ENCODE measurements at places on chromosomes 5 and 9.

- no peak for DNase-seq
Measured at GRCh38 chr9:130490981-130491380, 46.2 kb downstream of the ASS1 start.

DNA sequence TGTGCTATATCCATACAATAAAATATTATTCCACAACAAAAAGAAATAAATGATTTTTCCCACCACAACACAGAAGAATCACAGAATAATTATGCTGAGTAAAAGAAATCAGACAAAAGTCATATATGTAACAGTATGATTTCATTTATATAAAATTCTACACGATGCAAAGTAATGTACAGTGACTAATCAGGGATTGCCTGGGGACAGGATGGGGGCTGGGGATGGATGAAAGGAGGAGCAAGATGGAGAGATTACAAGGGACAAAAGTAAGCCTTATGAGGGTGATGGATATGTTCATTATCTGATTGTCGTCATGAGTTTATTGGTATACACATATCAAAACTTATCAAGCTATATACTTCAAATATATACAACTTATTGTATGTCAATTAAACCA is 154.0 kb downstream of the FBN2 start:
- no peak for DNase-seq

- no peak for DNase-seq
Measured at GRCh38 chr5:72291601-72292000, 28.4 kb downstream of the MRPS27 start.

DNA sequence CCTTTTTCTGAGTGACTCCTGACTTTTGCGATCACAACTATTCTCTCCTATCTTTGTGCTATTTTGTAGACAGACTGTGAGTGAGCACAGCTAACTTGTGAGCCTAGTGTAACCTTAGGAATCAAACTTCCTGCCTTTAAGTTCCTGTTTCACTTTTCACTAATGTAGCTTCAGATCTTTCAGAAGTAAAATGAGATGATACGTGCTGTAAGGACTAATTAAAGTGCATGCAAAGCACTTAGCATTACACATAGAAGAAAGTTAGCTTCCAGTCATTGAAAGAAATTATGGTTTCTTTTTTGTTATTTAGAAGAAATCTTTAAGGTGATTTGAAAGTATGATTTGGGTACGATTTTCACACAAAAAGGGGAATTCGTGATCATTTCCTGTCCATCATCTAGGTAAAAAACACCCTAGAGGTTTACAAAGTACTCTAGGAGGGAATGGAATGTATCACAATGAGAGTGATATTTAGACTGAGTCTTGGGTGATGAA is 122.7 kb downstream of the ST8SIA4 start:
- no peak for DNase-seq

DNA sequence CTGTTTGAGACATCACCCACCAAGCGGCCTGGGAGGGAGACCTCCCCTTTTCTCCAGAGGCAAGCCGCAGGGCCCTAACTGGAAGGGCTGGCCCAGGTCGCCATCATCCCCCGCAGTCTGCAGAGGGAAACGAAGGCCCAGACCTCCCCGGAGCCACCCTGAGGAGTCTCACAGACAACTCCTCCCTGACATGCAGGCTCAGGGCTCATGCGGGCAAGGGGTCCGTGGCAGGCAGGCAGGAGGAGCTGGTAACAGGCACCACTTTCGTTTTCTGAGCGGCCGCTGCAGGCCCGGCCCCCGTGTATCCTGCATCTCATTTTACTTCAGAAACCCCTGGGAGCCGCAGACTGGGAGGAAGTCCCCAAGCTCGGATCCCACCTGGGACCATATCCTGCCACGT is 192.0 kb upstream of the PPP1R26 start:
- DNase-seq = no peak

DNA sequence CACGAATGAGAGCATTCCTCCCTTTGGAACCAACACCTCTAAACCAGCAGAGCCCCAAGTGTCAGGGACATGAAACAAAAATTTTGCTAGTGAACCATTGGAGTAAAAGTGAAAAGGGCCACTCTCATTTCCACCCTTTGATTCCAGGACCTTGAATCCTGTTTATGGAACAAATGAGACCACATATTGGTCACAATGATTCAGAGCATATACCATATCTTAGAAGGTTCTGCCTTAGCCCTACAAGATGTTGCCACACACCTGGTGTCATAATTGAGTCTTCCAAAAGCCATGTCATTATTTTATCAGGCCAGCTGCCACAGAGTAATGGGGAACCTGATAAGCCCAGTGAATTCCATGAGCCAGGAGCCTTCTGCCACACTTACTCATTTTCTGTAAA is 66.3 kb upstream of the ZBTB43 start:
- no peak for DNase-seq

GRCh38 chr9:135864447-135865049 is 42.8 kb downstream of the CAMSAP1 start:
- peak; percentile 80 for DNase-seq

GRCh38 chr9:89489548-89490530 is 8.1 kb downstream of the SEMA4D start:
- no peak for DNase-seq

DNA sequence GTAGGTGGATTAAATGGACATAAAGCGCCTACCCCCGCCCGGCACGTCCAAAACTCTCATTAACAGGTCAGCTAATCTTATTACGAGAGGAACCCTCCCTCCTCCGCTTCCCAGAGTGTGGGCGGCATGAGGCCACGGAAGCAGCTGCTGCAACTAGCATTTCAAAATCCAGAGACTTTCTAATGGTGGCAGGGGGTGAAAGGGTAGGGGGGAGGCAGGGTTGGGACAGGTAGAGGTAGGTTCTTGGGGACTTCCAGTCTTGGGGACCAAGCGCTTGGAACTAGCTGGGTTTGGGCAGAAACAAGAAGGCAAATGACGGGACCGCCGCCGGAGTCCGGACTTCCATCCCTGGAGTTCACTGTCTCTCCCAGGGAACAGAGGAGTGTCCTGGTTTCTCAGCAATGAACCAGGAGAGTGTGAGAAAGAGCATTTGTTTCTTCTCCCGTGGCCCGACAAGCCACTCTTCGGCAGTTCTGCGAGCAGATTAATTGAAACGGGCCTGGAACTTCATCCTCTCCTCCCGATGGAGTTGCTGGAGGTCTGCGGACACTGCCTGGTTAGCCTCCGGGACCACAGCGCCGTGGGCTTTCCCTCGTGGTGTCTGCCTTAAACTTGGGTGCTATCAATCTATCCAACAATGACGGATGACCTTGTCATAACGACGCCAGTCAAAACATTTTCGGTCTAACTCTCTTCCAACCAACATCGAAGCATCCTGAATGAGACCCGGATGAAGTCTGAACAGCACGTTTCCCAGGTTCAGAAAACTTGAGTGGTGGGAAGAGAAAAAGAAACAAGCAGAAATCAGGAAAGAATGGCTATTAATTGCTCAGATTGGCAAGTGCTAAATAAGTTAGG is 1.6 kb upstream of the PRDM6 start:
- DNase-seq = no peak

GRCh38 chr5:35246411-35246810 is 16.1 kb upstream of the PRLR start:
- no peak for DNase-seq

- DNase-seq = no peak
Measured at GRCh38 chr9:93061260-93061751, 2.8 kb downstream of the SUSD3 start.

DNA sequence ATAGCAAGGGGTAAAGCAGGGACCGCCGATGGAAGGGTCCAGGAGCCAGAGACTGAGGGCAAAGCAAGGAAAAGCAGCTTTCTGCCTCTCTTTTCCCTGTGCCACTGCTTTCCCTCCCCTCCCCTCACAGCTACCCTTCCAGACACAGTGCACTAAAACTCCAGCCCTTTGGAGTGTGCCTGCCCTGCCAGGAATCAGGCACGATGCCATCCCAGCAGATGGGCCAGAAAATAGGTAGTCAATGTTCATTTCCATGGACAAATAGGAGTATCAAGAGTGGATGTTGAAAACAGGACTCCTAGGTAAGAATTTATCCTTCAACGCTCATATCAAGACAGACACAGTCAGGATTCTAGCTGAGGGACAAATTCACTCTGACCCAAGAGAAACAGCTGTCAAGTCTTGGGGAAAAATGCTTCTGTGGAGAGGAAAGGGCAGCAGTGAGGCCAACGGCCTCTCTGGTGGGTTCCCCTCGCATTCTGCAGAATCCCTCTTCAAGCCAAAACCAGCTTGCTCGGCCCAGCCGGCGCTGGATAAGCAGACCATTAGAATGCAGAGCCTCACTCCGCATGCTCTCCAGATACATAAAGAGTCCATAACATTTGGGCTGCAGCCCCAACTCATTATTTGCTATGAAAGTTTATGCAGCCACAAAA is 138.0 kb downstream of the CAAP1 start:
- DNase-seq = no peak

- DNase-seq = no peak
Measured at GRCh38 chr5:169299663-169300467, 1.1 kb downstream of the SLIT3 start.

GRCh38 chr9:27212621-27213020 is 84.3 kb downstream of the EQTN start:
- DNase-seq = no peak

GRCh38 chr9:95584176-95584575 is 67.4 kb upstream of the PTCH1 start:
- no peak for DNase-seq

DNA sequence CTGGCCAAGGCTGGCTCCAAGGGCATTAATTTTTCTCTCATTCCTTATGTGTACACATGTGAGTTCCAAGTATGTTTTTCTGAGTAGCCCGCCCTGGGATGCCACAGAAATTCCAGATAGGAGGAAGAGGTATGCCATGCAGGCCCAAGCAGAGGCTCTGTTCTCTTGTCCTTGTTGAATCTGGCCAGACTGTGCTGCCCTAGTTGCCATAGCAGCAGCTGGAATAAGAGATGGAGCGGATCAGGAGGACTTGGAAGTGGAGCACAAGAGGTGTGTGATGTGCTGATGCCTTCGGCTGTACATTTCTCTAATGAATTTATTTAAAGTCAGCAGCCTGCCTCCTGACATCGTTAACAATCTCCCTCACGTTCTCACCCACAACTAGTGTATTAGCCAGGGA is 235.6 kb upstream of the RPS23 start:
- DNase-seq = no peak

DNA sequence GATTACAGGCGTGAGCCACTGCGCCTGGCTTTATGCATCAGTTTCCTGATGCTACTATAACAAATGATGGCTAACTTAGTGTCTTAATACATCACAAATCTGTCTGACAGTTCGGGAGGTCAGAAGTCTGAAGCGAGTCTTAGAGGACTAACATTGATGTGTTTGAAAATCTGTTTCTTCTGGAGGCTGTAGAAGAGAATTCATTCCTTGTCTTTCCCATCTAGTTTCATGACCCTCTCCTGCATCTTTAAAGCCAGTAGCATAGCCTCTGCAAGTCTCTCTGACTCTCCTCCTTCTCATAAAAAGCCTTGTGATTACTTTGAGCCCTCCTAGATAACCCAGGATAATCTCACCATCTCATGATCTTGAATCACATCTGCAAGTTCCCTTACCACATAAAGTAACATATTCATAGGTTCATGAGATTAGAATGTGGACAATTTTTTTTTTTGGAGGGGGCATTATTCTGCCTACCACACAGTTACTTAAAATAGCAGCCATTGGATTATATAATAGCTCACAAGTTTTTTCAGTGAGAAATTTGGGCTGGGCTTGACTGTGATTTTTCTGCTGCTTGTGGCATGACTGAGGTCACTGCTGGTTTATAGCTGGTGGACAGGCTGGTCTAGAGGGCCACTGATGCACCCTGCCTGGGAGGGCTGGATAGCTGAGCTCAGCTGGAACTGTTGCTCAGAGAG is 134.8 kb downstream of the FBXL7 start:
- no peak for DNase-seq

DNA sequence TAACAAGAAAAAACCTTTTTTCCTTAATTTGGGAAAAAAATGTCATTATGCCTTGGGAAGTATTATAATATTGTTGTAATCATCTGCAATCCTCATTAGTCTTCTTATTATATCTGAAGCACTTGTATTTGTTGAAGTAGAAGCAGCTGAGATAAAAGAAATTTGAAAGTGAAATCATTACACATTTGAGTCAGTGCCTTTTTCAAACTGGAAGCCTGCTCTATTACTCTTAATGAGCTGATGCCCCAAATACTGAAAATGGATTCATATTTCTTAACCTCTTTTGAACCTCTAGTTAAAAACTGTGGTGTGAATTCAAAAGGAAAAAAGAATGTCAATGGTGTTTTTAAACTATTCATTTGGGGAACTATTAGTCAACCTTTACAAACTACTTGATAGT is 1027.7 kb downstream of the NR2F1-AS1 start:
- DNase-seq = no peak

DNA sequence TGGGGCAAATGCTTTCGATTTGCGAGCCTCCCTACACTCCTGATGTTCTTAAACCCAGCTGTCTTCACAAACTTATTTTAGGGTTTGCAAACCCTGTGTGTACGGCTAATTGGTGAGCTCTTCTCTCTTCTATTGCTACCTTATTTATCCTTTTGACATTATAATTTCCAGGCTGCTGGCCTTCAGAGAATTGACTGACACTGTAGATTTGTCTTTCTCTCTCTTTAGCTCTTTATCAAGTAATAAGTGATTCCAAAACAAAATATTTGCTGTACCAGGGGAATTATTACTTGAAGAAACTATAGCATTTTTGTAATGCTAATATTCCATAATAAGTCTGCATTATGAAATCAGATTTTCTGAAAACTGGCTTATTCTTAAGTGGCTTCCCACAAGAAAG is 92.5 kb downstream of the NPR3 start:
- DNase-seq = no peak

- no peak for DNase-seq
Measured at GRCh38 chr5:168796593-168797580, 217.7 kb upstream of the PANK3 start.

DNA sequence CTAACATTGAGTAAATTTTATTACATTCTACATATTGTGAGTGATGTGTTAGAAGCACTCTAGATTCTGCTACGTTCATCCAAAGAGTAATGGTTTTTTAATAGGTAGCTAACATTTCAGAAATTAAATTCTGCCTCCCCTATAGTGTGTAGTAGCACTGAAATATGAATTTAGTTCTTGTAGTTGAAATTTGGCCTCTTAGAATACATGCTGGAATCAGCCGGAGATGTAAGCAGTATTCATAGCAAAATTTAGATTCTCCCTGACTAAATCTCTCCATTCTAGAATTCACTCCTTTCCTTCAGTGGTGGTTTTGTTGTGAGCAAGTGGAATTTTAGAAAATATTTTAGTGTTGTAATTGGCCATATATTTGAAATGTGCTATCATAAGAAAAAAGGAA is 799.9 kb upstream of the CDH10 start:
- DNase-seq = no peak

- peak; percentile 17 for DNase-seq
Measured at GRCh38 chr5:90932052-90932699, 373.6 kb downstream of the ADGRV1 start.

DNA sequence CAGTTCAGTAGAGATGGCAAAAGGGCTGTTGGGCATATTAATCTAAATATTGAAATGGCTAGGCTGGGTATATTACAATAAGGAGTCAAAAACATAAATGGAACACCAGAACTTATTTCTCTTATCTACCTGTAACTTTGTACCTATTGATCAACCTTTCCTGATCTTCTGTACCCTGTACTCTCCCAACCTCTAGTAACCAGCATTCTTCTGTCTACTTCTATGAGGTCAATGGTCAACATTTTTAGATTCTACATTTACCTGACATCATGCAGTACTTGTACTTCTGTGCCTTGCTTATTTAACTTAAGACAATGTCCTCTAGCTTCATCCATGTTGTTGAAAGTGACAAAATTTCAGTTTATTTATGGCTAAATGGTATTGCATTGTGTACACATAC is 467.3 kb downstream of the TAF11L14 start:
- DNase-seq = no peak

- peak; percentile 89 for DNase-seq
Measured at GRCh38 chr9:99823681-99824377, 2.1 kb downstream of the NR4A3 start.

Data from activated naive CD4-positive, alpha-beta T cell treated with Interleukin-2 at 50 U/mL for 16 hours (primary cell).